ENCODE measurements at places on chromosomes 7 and 10. TPM values are rescaled to one million over a fixed set of nuclear protein-coding genes. Genes with fewer than 3 reads are reported as not detected.
A peak's percentile ranks its signal among the peaks of the same experiment; 100 is the strongest.

The IGF2BP3 gene
- total RNA-seq: 73.2 TPM

The CALN1 gene
- total RNA-seq: 0.23 TPM

The SFTPA1 gene
- 0.07 TPM for total RNA-seq

The TMEM120A gene
- 24.0 TPM for total RNA-seq

The DLX5 gene
- not detected for total RNA-seq

The PBLD gene
- total RNA-seq: 6.6 TPM

The GRID2IP gene
- 0.25 TPM for total RNA-seq

The NRG3 gene
- total RNA-seq: 0.36 TPM

The SPAG6 gene
- total RNA-seq: 1.9 TPM

The SPDYE9 gene
- 2.2 TPM for total RNA-seq

The AKR1C2 gene
- total RNA-seq: 33.0 TPM

The PRKG1 gene
- total RNA-seq: 6.4 TPM

- ATAC-seq: no peak
These were observed 75.3 kb downstream of the HIBADH start for GRCh38 chr7:27587429-27587828.

DNA sequence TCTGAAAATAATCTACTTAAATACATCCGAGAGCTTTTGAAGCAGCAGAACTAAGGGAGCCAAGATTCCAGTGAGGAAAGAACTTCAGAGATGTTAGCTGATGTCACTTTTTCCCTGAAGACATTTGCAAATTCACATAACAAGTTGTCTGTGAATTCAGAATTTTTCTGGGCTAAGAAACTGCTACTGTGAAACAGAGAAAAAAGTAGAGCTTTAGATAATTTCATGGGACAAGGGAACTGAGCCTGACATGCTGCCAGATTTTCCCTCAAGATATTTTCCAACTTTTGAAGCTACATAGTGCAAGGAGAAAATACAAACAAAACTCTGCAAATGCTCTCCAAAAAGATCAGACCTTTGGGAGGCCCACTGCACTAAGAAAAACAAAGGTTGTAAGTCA is 484.2 kb downstream of the ANKRD7 start:
- no peak for ATAC-seq

GRCh38 chr7:109343678-109344077 is 774.0 kb downstream of the DNAJB9 start:
- ATAC-seq: no peak

DNA sequence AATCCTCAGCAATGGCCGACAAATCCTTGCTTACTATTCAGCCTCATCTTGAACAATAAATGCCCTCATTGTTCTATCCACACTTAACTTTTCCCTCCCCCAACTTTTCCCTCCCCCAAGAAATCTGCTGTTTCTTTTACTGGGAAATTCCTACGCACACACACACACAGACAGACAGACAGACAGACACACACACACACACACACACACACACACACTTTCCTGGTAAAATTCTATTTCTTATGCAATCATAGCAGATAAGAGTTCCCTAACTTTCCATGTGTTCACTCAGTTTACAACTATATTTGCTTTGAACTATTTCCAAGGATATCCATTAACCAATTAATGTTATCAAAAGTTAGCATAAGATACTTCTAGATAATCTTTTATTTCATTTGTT is 52.9 kb downstream of the RELN start:
- no peak for ATAC-seq

GRCh38 chr7:56079450-56080185 is 13.1 kb downstream of the PHKG1 start:
- no peak for ATAC-seq

- peak; percentile 38 for ATAC-seq
These were observed 102.4 kb downstream of the MDFIC start for GRCh38 chr7:115024276-115024675.

GRCh38 chr7:102189756-102190155 is 96.9 kb upstream of the SH2B2 start:
- no peak for ATAC-seq

DNA sequence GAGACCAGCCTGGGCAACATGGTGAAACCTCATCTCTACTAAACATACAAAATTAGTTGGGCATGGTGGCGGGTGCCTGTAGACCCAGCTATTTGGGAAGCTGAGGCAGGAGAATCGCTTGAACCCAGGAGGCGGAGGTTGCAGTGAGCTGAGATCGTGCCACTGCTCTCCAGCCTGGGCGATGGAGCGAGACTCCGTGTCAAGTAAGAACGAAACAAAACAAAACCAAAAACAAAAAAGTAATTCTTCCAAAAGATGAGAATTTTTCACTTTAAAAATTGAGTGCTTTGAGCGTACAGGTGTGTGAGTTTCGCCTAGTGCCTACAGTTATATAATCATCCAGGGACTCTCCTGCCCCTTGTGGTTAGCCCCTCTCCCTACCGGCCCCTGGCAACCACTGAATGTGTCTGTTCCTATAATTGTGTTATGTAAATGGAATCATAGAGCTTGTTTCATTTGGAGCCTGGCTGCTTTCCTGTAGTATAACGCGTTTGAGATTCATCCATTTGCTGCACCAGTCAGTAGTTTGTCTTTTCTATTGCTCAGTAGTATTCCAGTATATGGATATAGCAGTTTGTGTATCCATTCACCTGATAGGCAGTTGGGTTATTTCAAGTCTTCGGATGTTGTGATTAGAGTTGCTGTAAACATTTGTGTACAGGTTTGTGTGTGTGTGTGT is 80.0 kb downstream of the RBM33 start:
- ATAC-seq: peak; percentile 23

DNA sequence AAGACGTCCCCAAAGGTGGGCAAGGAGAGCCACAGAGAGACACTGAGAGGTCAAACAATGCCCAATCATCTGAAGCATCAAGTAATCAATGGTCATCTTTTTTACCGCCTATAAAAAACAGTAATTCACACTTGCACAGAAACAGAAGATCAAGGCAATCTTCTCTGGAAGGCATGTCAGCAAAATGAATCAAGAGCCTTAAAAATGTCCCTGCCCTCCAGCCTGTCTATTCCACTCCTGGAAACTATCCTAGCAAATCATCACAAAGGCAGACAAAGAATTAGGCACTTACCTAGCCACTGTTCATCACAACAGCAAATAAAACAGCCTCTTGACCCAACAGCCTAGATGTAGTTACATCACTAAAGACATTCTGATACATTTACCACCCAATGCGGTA is 48.9 kb downstream of the FAM53B start:
- no peak for ATAC-seq

- ATAC-seq: no peak
These were observed 45.9 kb upstream of the BET1 start for GRCh38 chr7:94050046-94050445.

DNA sequence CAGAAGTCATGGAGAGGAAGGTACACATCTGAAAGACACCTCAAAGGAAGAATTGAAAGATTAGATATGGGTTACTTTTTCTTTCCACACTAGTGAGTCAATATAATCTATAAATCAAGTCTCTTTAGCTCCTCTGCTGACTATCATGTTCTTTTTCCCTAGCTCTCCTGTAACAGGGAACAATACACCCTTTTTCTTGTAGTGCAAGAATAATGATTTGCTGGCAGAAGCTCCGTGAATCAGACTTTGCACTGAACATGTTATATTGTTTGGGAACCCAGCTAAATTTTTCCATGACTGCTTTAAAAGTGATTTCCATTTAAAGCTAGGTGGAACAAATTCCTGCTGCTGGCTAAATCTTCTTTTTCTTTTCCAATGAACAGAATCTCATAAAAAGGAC is 756.6 kb upstream of the C7orf33 start:
- ATAC-seq: no peak

DNA sequence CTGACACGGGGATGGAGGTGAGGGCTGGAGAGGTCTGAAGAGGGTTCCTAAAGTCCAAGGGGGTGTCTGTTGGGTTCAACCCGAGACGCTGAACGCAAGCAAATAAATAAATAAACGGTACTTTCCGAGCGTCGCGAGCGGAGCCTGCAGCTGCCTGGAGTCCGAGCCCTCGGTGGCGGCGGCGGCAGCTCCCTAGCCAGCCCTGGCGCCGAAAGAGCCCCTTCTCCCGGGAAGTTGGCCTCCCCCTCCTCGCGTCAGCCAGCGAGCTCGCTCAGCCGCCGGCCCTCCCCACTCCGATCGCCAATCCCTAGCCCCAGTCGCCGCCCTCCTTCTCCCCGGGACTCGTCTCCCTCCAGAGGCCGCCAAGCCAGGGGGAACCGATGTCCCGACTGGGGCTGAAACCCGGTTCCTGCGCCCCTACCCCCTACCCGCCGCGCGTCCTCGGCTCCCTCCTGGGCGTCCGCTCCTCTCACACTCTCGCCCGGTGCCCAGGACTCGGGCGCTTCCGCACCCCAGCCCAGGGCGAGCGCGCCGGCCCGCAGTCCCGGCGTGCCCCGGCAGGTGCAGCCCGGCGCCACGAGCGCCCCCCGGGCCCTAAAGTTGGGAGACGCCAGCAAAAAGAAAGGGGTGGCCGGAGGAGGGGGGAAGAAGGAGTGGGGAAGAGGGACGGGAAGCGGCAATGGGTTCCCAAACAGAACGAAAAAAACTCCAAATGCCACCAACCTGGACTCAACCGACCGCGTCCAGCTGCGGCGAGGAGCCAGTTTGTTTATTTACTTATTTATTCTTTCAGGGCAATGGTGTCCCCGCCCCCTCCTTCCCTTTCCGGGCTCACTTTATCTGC is at the start of gene GFRA1:
TSS of gene GFRA1 (minus strand) at position 767 of the 844 bp plus-strand sequence. CDS start 1,177 bp downstream, outside the sequence.
- peak; percentile 26 for ATAC-seq

DNA sequence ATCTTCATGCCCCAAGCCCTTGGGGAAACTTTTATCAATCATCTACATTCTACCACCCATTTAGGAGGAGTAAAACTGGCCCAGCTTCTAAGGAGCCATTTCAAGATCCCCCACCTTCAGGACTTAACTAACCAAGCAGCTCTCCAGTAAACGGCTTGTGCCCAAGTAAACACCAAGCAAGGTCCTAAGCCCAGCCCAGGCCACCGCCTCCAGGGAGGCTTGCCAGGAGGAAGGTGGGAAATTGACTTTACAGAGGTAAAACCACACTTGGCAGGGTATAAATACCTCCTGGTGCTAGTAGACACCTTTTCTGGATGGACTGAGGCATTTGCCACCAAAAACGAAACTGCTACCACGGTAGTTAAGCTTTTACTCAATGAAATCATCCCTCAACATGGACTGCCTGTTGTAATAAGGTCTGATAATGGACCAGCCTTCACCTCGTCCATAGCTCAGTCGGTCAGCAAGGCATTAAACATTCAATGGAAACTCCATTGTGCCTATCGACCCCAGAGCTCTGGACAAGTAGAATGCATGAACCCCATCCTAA is 5.6 kb downstream of the AKR1B15 start:
- ATAC-seq: no peak

- peak; percentile 59 for ATAC-seq
These were observed 690.6 kb downstream of the AUTS2 start for GRCh38 chr7:70288781-70289456.

DNA sequence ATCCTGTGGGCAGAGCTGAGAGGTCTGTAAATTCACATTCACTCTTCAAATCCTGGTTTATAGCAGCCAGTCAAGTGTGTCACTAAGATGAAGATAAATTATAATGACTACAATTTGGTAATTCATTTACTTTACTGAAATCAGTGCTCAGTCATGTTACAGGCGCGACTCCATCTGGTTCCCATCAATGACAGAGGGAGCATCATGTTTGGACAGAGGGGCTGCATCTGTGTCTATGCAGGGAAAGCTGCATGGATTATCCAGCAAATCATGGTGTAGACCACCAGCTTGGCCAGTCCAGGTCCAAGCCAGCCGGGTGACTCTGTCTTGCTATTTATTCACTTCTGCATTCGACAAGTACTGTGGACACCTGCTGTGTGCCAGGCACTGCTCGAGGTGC is 214.1 kb upstream of the ZNF32 start:
- ATAC-seq: no peak

GRCh38 chr10:22704942-22705341 is 9.4 kb downstream of the PIP4K2A start:
- ATAC-seq: no peak

- no peak for ATAC-seq
These were observed 34.9 kb upstream of the ETV1 start for GRCh38 chr7:14024406-14024805.

DNA sequence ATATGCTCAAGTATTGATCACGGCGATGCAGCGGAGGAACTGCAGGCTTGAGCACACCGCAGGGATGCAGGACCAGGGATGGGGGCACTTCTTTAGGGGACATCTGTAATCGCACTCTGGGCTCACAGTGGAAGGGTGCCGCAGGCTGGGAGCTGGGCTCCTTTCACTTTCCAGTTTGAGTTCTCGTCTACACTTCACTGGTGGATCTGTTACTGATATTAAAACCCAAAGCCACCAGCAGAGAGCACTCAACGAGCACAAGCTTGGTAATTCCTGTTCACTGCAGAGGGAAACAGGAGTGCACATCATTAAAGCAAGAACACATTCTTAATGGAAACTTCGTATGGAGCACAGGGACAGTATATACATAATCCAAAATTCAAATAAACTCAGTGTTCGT is 91.3 kb downstream of the PARD3 start:
- peak; percentile 93 for ATAC-seq

- no peak for ATAC-seq
These were observed 45.3 kb downstream of the RCC1L start for GRCh38 chr7:75028299-75028698.

GRCh38 chr10:100996678-100997359 is 2.8 kb upstream of the LZTS2 start:
- no peak for ATAC-seq

GRCh38 chr7:30465046-30465810 is 13.4 kb downstream of the NOD1 start:
- ATAC-seq: no peak

GRCh38 chr10:48358838-48359237 is 52.4 kb downstream of the MAPK8 start:
- ATAC-seq: no peak

- ATAC-seq: no peak
These were observed 189.6 kb upstream of the INHBA start for GRCh38 chr7:41892356-41893100.

- no peak for ATAC-seq
These were observed 37.3 kb downstream of the TMEM60 start for GRCh38 chr7:77760809-77761453.

GRCh38 chr10:66925896-66926715 is at the start of gene LRRTM3:
Gene LRRTM3 (plus strand): TSS chr10:66926036.
- ATAC-seq: peak; percentile 100

DNA sequence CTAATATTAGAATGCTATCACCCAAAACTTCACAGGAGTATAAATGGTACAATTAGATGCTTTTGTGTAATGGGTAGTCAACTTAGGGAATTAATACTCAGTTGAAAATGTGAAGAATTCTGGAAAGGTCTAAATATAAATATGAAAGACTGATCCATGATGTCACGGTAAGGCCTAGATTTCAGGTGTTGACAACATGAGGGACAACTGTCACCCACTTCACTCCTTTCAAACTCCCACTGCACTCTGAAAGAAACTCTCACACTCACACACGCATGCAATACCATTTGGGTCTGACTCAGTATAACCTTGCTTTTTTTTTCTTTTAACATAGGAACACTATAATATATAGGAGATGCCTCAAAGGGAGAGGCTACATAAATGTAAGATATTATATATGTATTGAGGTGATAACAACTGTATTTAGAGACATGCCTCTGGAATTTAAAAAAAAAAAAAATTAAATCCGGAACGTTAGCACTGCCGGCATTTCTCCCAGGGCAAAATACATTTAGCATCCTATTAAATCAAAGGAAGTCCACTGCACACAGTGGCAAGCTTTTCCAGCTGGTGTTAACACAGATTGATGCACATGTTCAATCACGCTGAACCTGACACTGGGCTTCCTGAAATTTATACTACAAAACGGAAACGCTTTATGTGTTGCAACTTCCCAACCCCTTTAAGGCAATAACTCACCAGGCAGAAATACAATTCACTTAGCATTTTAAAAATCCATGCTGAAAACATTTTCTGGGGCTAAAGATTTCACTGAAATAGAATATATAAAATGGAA is 74.9 kb downstream of the RSU1 start:
- ATAC-seq: no peak

Measured in motor neuron (in vitro differentiated cells).